ENCODE measurements at places on chromosomes 7 and 10. TPM values are rescaled to one million over a fixed set of nuclear protein-coding genes. Genes with fewer than 3 reads are reported as not detected.

The IDI1 gene
- 179 TPM for total RNA-seq

The GIMAP1 gene
- total RNA-seq = 17.1 TPM

The HABP2 gene
- total RNA-seq = not detected

The SLC26A5 gene
- total RNA-seq = not detected

The TMEM254 gene
- 10.7 TPM for total RNA-seq

The CUZD1 gene
- total RNA-seq = 1.9 TPM

The CALY gene
- total RNA-seq = 1.8 TPM

The SPDYE5 gene
- not detected for total RNA-seq

The CHST12 gene
- 27.8 TPM for total RNA-seq

The LRGUK gene
- total RNA-seq = 0.47 TPM

The MEOX2 gene
- not detected for total RNA-seq

The OR2A7 gene
- total RNA-seq = 6.0 TPM

The SORBS1 gene
- 3.7 TPM for total RNA-seq

The GJC3 gene
- 0.35 TPM for total RNA-seq

The BAMBI gene
- total RNA-seq = 1.2 TPM

The C10orf67 gene
- total RNA-seq = 0.49 TPM

The MKX gene
- total RNA-seq = not detected

The SBDS gene
- 285 TPM for total RNA-seq

The MOGAT3 gene
- total RNA-seq = not detected

The PBLD gene
- total RNA-seq = 1.2 TPM

The INA gene
- not detected for total RNA-seq

The STAG3 gene
- total RNA-seq = 6.2 TPM

The PDGFA gene
- 2.9 TPM for total RNA-seq

The NOS3 gene
- 10.7 TPM for total RNA-seq

The WNT8B gene
- total RNA-seq = not detected

The PRSS37 gene
- total RNA-seq = not detected

The GPR158 gene
- not detected for total RNA-seq

The TET1 gene
- total RNA-seq = 4.3 TPM

The NODAL gene
- not detected for total RNA-seq

The SLC26A4 gene
- 0.10 TPM for total RNA-seq

The TMEM229A gene
- total RNA-seq = not detected

The SCIN gene
- not detected for total RNA-seq

The KAZALD1 gene
- not detected for total RNA-seq

The RPS24 gene
- 1,300 TPM for total RNA-seq

The CLRN3 gene
- total RNA-seq = not detected

The CALHM1 gene
- total RNA-seq = not detected

The HOXA6 gene
- not detected for total RNA-seq

The MRC1 gene
- 0.37 TPM for total RNA-seq

The LIPF gene
- not detected for total RNA-seq

The PKD2L1 gene
- not detected for total RNA-seq

The GRID1 gene
- not detected for total RNA-seq

The SPRN gene
- total RNA-seq = not detected

The NHLRC2 gene
- 13.0 TPM for total RNA-seq

The TUBB8 gene
- total RNA-seq = not detected

The CNPY1 gene
- not detected for total RNA-seq

The STEAP4 gene
- not detected for total RNA-seq

The PDE6C gene
- total RNA-seq = not detected

The CNPY4 gene
- total RNA-seq = 20.7 TPM

The HOXA13 gene
- not detected for total RNA-seq

The OR2A25 gene
- not detected for total RNA-seq

The WASHC2A gene
- total RNA-seq = 65.4 TPM

The CPN1 gene
- total RNA-seq = not detected

Data from CD4-positive, CD25-positive, alpha-beta regulatory T cell (primary cell).